ENCODE measurements at places on chromosomes 5 and 9.

DNA sequence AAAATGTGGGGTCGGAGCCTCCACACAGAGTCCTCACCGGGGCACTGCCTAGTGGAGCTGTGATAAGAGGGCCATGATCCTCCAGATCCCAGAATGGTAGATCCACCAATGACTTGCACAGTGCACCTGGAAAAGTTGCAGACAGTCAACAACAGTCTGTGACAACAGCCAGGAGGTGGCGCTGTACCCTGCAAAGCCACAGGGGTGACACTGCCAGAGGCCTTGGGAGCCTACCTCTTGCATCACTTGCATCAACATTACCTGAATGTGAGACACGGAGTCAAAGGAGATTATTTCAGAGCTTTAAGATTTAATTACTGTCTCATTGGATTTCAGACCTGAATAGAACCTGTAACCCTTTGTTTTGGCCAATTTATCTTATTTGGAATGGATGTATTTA is 614.1 kb upstream of the CDH9 start:
- no peak for DNase-seq

DNA sequence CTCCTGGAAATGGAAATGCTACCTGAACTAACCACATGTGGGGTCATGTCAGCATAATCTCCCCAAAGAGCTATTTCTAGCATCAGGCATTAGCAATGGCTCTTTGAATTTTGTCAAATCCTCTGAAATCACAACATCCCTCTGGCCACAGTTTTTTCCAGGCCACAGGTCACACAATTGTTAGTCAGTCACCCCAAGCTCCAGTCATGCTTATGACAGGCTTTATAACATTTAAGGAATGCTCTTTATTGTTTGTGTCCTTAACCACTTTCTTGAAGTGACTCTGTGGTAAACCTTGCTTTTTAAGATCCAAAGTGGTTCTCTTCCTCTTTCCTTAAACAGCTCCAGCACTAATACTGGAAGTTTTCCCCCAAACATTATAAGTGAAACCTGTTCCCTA is 169.2 kb upstream of the HMHB1 start:
- DNase-seq, result no peak

- no peak for DNase-seq
Observed at GRCh38 chr9:114069476-114070187, 8.5 kb downstream of the AMBP start.

- DNase-seq, result no peak
Observed at GRCh38 chr5:133285583-133286021, 233.8 kb downstream of the HSPA4 start.

- DNase-seq, result no peak
Observed at GRCh38 chr5:175335691-175336090, 108.3 kb downstream of the DRD1 start.

- DNase-seq, result no peak
Observed at GRCh38 chr5:168329302-168329701, 37.9 kb downstream of the WWC1 start.

- DNase-seq, result no peak
Observed at GRCh38 chr5:19564036-19564435, 424.0 kb downstream of the CDH18 start.

- DNase-seq, result no peak
Observed at GRCh38 chr9:34498553-34498952, 24.2 kb downstream of the ENHO start.

- DNase-seq, result no peak
Observed at GRCh38 chr5:36777105-36777757, 99.3 kb upstream of the NIPBL start.

DNA sequence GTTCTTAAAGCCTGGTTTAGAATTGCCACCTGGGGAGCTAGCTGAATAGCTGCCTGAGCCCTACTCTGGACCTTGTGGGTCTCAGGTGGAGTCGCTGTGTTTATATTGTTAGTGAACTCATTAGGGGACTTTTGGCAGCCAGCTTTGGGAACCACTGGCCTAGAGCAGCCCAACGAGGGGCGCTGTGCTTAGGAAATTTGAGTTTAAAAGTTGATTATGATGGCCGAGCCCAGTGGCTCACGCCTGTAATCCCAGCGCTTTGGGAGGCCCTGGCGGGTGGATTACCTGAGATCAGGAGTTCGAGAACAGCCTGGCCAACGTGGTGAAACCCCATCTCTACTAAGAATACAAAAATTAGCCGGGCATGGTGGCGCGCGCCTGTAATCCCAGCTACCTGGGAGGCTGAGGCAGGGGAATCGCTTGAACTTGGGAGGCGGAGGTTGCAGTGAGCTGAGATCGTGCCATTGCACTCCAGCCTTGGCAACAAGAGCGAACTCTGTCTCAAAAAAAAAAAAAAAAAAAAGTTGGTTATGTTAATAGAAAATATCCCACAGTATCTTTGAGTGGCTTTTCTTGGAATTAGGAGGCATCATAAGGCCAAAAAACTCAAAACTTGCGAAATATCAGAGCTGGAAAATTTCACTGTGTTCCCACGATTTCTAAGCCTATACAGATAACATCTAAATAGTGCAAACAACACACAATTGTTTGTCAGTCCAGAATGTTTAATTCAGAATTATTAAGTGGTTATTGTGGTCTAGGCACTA is 809 bp downstream of the MCCC2 start:
- DNase-seq, result no peak

DNA sequence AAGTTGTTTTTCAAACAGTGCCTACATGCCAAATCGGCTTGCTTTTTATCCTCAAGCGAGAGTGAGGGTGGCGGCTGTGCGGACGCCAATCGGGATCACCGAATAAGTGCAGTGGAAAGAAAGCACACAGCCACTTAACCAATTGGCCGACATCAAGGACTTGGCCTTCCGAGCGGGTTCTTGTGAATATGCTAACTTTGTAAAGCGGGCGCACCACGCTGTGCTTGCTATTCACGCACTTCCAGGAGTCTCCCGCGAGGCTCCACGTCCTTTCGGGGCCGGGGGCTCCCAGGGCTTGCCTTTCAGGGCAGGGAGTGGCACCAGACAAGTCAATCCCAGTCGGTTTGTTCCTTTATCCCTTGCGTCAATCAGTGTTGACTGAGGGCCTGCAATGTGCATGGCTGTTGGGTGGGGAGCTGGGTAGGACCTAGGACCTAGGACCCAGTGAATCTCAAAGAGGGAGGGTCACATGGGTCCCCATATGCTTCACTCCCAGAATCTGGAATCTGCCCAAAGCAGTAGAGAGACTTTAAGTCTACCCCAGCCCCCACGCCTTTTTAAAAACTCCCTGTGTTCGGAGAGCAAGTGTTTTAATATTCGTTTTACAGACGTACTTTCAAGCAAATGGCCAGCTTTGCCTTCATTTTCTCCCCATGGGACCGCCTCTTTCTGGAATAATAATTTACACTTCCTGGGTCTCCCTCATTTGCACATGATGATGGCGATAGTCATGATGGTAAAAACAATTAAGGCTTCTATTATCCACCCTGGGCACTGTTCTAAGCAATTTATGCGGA is 2.0 kb upstream of the GCNT4 start:
- no peak for DNase-seq

- no peak for DNase-seq
Observed at GRCh38 chr5:97135868-97136267, 6.5 kb downstream of the LIX1 start.

GRCh38 chr5:33833237-33833575 is 58.6 kb downstream of the ADAMTS12 start:
- no peak for DNase-seq

- DNase-seq, result no peak
Observed at GRCh38 chr9:69036309-69036708, 757 bp downstream of the FXN start.

DNA sequence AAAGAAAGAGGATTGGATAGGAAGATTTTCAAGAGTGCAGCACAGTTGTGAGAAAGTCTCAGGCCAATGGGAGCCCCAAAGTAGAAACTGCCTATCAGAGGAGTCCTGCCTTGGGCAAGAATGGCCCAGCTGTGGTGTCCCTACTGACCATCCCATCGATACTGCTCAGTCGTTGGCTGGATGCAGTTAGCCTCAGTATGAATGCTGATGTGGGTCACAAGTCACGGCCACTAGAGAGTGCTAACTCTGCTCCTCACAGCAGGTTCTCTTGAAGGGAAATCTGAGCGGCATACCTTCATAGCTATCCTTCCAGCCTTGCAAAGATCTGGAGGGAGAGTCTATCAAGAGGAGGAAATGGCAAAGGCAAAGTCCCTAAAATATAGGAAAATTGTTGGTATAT is 11.6 kb upstream of the CETN3 start:
- DNase-seq, result no peak

DNA sequence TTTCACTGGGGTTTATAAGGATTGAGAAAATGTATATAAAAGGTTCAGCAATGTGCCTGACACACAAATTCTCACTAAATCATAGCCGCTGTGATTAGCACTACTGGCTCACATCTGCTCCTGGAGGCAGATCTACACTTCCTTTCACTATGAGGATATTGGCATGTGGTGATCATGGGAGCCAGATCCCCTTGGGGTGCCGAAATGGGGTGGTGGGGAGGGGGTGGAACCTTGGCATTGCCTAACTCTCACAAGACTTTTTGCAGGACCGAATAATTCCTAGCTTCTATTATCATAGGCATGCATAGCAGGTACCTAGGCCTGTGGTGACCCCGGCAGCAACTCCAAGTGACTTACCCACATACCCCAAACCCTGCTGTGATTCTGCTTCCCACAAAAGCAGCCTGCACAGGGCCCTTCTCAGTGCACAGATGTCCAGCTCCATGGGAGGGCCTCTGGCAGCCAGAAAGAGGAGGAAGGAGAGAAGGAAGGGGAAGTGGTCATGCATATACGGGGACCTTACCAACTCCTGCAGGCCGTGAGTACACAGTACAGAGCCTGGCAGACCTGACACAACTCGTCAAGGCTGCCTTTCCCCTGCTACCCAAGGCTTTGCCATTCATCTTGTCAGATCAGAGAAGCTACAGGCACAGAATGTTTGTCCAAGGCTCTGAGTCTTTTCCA is 61.3 kb upstream of the IQGAP2 start:
- no peak for DNase-seq

GRCh38 chr9:95962936-95963335 is 87.4 kb downstream of the ERCC6L2 start:
- no peak for DNase-seq

DNA sequence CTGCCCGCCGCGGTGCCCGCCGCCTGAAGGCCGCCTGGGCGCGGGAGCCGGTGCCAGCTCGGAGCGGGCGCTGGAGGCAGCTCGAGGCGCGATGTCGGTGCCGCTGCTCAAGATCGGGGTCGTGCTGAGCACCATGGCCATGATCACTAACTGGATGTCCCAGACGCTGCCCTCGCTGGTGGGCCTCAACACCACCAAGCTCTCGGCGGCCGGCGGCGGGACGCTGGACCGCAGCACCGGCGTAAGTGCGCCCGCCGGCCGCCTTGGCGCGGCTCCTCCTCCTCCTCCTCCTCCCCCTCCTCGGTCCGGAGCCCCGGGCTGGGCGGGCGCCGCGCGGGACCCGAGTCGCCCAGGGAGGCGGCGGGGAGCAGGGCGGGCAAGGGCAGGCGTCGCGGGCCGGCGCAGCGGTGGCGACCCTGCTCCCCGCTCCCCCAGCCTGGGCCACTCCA is 455 bp downstream of the OLFM1 start:
- DNase-seq, result no peak

- DNase-seq, result no peak
Observed at GRCh38 chr9:129381481-129381957, 203.5 kb upstream of the IER5L start.

DNA sequence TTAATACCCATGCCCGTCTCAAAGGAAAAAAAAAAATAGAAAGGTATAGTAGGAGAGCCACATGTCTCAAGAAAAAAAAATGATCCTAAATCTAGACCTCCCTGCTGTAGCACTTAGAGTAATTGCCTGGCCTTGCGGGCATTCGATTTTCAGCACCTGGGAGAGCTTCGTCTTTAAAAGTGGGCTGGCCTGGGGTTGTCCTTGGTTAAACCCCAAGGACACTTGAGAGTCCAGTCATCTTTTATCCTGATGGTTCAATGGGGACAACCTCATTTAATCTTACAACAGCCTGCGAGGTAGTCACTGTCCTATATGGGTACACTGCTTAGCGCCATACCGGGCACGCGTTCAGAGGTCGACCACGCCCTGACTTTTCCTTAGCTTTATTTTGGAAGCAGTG is 60.1 kb downstream of the MAT2B start:
- no peak for DNase-seq

DNA sequence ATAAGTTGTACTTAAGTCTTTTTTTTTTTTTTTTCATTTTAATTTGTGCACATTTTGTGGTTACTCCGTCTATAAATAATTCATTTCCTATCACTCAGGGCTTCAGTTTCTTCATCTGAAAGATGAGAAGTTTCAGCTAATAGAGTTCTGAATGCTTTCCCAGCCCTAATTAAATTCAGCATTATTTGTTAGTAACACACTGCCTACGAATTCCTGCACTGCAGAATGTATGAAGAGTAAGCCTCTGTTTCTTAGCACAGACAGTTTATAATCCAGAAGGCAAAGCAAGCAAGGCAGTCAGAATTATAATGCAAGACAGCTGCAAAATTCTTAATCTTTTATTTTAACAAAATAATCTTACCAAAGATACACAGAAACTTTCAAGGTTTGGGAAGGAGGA is 138.0 kb upstream of the GHR start:
- no peak for DNase-seq

DNA sequence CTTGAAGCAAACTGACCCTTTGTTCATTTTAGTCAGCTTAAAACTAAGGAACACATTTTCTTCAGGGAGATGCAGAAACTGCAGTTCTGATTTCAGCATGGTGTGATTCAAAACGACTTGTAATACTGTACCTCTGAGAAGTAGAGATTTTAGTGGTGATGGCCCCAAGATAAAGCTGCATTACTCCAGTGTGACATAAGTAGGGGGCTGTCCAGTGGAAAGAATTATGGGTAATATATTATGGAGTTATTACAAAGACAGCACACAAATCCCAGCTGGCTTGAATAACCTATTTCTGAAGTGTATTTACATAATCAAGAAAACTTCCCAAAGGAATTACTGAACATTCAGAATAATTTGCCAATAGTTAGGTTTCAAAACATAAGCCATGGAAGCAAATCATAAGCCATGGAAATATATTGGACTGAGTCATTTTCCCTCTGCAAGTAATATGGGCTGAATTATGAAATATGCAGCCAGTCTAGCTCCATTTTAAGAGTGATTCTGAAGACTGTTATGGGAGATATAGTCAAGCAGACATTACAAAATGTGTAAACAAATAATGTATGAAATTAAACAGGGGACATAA is 133.7 kb upstream of the FBXL17 start:
- DNase-seq, result no peak
